Inflammatory macrophage treated with lipopolysaccharide for 4 hours (primary cell): ENCODE measurements at places on chromosomes 16 and 17.

DNA sequence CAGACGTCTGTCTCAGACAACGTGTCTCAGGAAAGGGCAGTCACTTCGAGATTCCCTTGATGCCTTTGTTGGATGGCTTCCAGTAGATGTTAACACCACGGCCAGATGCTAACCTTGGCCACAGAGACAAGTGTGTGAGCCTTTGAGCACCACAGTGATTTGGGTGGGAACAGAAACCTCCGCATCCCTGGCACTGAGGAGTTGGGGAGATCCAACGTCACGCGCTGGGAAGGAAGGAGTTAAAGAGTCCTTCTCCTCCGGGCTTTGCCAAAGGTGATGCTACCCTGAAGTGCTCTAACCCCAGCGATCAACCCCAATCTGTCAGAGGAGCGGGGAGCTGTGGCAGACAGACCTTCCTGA is 3.0 kb upstream of the ABR start:
- DNase-seq: no peak

- no peak for DNase-seq
Measured at GRCh38 chr16:15751940-15752339, 101.9 kb downstream of the NDE1 start.

DNA sequence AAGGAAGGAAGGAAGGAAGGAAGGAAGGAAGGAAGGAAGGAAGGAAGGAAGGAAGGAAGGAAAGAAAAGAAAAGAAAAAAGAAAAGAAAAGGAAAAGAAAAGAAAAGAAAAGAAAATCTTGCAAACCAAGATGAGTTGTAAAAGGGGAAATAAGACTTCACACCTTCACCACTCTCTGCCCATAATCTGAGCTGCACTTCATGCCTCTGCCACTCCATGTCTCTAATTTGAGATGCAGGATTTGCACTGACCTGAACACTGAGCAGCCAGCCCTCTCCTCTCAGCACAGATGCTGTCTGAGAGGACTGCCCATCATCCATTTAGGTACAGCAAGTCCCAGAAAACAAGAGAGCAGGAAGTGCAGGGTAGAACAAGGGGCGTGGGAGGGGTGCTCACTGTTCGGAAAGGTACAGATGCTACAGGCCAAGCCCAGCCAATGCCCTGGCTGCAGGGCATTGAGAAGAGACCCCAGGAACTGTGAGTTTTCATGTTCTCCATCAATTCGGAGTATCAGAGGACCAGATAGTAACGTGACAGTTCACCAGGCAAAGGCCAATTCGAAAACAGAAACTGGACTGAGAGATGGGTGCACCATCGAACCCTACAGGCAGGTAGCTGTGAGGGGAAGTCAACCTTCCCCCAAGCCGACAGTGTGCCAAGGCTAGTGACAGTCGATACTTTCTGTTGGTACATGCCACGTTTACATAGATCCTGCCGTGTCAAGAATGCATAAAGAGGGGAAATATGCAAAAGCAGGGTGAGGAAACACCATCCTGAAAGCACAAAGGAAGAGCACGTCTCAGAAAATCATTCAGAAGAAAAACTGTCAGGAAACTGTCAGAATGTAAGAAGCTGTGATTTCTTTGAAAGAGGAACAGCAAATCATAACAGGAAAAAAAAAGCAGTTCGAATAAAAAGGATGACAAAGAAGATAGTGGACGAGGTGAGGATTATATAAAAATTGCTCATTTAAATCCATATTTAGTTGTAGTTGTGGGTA is 142.0 kb upstream of the RCVRN start:
- DNase-seq: no peak

DNA sequence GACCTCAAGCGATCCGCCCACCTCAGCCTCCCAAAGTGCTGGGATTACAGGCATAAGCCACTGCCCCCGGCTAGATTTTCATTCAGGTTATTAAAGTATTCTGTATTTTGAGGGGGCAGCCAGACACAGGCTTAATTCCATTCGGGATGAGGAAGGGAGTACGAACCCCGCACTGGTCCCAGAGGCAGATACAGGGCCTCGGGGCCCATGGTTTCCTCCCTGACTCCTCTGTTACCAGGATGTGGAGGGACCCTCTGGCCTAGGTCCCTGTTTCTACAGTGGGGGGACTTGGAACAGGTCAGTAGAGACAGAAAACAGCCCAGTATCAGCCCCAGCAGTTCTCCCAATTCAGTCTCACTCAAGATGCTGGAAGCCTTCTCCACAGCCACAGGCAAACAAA is 42.0 kb downstream of the PECAM1 start:
- no peak for DNase-seq

DNA sequence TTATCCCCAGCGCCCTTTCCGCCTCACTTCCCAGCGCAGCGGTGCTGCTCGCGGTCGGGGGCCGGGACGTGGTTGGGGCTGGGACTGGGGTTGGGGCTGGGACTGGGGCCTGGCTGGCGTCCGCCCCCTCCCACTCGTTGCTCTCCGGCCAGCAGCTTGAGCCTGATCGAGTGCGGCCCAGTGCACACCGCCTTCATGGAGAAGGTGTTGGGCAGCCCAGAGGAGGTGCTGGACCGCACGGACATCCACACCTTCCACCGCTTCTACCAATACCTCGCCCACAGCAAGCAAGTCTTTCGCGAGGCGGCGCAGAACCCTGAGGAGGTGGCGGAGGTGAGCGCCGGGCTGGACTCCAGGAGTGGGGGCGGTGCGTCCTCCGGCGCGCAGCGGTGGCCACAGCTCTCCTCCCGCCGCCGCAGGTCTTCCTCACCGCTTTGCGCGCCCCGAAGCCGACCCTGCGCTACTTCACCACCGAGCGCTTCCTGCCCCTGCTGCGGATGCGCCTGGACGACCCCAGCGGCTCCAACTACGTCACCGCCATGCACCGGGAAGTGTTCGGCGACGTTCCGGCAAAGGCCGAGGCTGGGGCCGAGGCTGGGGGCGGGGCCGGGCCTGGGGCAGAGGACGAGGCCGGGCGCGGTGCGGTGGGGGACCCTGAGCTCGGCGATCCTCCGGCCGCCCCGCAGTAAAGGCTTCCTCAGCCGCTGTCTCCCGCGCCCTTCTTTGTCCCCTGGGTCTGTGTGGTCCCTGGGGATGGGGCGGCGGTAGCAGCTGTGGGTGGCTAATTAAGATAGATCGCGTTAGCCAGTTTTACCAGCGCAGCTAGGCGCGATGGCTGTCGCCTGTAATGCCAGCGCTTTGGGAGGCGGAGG is 1.8 kb downstream of the HSD17B1 start:
- peak; percentile 73 for DNase-seq

GRCh38 chr17:17422641-17423040 is 54.2 kb upstream of the MED9 start:
- DNase-seq: no peak

DNA sequence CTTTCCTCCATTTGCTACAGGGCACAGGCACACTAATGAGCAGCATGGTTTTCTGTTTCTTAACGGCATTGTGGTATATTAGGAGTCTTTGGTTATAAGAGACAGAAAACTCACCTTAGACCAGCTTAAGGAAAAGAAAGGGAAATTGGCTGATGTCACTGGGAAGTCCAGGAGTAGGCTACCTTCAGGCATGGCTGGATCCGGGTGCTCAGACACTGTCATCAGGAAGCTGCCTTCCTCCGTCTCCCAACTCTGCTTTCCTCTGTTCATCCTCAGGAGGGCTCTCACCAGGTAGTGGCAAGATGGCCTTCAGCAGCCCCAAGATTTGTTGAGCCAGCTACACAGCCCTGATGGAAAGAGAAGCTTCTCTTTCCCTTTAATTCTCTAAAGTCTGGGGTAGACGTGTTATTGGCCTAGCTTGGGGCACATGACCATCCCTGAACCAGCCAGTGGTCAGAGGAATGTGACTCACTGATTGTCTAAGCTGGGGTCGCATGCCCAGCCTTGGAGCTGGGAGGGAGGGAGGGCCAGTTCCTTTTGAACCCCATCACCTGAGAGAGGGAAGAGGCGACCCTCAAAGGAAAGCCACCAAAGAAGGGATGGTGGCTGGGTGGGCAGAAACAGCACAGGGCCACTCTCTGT is 117.4 kb downstream of the CLEC16A start:
- no peak for DNase-seq

DNA sequence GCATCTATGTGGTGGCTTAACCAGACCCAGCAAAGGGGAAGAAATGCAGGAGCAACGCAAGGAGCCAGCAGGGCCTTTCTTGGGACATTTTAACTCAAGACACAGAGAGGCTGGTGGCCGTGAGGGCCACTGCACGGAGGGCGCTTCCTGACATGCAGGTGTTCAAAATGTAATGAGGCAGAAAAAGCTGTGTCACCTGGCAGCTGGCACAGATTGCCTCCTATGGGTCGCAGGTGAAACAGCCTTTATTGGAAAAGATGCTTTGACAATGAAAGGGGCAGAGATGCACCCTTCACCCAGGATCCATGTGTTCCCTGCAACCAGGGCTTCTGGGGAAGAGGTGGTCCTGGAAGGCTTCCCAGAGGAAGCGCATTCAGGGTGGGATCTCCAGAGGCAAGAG is 219.3 kb downstream of the XYLT1 start:
- no peak for DNase-seq

DNA sequence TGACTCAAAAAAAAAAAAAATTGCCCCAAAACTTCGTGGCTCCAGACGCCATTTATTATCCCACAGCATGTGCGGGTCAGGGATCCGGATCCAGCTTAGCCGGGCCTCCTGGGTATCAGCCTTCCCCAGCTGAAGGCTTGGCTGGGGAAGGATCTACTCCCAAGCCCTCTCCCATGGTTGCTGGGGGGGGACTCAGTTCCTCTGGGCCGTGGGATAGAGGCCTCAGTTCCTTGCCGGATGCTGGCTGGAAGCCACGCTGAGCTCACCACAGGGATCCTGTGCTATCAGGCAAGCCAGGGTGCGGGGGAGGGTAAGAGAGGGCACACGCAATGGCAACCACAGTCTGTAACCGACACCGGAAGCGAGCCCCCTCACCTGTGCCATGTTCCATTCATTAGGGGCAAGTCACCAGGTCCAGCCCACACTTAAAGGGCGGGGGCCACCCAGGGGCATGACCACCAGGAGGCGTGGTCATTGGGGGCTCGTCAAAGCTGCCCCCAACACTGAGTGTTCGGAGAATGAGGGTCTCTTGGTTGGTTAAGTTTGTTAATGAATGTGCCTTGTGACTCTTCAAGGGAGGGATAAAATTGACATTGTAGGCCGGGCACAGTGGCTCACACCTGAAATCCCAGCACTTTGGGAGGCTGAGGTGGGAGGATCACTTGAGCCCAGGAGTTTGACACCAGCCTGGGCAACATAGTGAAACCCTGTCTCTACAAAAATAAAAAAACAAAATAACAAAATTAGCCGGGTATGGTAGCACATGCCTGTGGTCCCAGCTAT is 210.0 kb upstream of the GSE1 start:
- no peak for DNase-seq

GRCh38 chr16:85720302-85720637 is 30.6 kb downstream of the C16orf74 start:
- DNase-seq: no peak

- no peak for DNase-seq
Measured at GRCh38 chr16:67982011-67982696, 1.9 kb upstream of the DPEP3 start.

- no peak for DNase-seq
Measured at GRCh38 chr17:27226611-27227230, 67.2 kb upstream of the WSB1 start.

DNA sequence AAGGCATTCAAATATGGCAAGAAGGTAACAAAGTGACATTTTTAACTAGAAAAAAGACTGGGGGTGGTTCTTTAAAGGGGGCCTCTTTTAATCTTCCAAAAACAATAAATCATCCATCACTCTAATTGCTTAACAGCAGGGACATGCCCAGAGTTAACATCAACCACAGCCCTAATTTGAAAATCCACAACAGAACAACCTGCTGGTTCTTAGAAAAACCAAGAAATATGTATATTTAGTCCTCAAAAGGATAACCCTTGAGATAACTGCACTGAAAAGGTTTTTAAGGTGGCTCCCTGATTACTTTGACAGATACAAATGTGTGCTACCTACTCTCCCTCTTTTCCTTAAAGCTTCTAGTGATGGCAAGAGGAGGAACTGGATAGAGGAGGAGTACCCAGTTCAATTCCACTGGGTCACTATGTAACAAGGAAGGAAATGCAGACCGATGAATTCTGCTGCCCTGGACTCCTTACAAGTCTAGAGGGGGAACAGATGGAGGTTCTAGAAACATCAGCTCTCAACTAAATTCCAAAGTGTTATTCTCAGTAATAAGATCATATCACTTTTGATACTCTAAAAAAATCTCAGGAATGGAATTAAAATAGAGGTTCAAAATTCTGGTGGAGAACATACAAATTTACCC is 54.3 kb downstream of the N4BP1 start:
- no peak for DNase-seq

DNA sequence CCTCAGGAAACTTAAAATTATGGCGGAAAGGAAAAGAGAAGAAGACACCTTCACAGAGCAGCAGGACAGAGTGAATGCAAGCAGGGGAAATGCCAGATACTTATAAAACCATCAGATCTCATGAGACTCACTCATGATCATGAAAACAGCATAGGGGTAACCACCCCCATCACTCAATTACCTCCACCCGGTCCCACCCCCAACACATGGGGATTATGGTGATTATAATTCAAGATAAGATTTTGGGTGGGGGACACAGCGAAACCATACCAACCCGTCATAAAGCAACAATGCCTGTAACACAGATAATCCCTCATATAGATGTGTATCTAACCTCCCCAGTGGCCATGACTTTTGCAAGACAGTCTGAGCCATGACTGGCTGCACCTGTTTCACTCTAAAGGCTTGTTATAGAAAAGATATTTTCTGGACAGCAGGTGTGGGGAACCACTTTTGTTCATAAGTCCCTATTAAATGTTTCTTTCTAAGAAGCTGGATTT is 7.0 kb upstream of the GSDMA start:
- no peak for DNase-seq

DNA sequence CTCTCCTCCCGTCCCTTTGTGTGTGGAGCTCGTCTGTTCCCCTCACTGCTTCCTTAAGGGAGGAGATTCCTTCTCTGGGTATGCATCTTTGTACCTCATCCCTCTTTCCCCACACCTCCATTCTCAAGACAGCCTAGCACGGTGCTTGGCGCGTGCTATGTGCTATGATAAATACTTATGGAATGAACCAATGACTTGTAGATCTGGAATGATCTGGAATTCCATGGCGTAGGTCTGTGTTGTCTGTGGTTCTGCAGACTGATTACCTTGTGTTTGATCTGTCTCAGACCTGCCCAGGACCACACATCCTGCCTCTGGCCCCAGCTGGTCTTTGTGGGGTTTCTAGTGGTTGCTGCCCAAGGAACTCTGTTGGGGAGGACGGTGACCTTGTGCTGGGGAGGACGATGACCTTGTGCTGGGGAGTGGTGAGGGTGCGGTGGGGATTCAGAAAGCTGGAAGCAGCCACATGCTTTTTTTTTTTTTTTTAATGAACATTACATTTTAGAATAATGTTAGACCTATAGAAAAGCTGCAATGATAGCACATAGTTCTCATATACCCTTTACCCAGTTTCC is 33.5 kb upstream of the ETV4 start:
- DNase-seq: no peak
